ENCODE measurements at places on chromosomes 2 and 18.

DNA sequence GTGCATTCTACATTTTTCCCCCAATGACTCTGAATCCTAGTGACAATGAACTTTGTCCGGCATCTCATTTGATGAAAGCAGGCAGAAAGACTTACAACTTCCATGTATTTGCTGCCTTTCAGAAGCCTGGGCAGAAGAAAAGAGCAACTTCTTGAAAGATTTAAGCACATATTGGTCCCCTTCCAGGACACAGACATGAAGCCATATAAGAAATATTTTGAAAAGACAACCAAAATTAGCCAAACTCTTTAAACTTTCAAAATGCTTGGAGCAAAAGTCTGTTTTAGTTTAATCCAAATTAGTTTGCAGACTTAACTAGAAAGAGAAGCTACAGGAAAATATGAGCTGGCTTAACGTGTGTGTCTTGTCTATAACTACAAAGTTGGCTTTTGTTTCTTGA lies 492.5 kb downstream of the NR4A2 start:
- DNase-seq: no peak

DNA sequence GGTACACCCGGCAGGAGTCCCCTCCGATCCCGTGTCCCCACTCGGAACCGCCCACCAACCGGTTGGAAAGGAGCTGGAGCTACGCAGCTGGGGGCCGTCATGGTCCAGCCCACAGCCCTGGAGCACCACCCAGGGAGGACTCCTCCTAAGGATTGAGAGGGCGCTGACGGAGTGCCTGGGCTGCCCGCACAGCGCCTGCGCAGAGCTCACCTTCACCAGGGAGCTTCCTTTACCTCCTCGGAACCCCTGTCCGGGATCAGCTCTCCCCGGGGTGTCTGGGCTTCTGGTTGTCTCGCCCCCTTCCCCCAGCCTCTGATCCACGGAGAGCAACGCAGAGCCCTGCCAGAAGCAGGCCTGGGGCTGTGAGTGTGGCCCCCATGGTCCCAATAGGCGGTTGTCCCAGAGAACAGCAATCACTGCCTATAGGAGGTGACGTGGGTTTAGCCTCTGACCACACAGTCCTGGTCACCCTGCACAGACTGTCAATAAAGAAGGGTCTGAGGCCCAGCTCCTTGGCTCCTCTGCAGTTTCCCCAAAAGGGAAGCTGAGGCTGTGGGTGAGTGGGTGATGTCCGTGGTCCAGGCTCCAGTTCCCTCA lies 14.6 kb downstream of the ALPG start:
- DNase-seq: no peak

- no peak for DNase-seq
Measured at GRCh38 chr2:144190908-144191605, 328.9 kb downstream of the ZEB2 start.

DNA sequence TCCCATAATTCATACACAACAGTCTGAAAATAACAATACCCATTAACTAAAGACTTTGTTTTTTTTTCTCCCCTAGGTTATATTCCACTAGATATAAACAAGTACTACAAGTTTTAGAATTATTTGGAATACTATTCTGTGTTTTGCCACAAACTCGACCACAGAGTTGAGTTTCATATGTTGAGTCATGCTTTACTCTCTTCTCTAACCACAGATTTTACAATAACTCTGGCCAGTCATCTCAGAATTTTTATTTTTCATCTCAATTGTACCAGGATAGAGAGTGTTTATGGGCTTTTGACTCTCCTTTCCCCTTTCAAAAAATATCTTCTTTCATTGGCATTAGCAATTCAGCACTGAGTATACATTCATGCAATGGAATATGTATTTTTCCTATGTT lies 348.7 kb upstream of the GALNT5 start:
- no peak for DNase-seq

DNA sequence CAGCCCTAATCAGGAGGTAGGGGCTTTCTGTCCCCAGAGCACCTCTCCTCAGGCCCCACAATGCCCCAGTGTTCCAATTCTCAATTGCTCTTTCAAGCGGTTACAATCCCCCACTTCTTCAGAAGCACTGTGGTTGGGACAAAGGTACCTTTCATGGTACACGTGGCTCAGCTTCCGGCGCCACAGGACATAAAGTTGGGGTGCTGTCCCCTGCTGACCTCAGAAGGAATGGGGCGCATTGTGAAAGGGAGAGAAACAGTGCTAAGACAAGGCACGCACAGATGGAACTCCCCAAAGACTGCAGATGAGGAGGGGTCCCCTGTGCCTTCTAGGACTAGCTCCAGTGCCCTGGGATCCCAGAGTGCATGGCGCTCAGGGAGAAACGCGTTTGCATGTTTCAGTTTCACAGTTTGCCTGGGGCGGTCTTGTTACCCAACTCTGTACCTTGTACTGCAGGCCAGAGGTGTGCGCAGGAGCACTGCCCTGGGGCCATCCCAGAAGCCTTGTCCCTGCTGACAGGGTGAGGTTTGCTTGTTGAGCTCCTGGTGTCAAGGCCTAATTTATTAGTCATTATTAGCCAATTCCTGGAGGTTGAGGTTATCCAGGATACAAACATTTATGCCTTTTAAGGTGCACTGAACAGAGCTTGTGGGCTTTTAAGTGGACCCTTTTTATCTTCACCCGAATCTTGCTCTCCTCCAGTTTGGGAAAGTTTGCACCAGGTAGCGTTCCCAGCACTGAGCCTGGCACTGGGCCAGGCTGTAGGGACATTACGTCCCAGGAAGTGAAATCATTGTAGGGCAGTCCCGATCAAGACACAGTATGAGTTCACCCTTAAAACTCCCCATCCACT lies 7.6 kb downstream of the CNDP1 start:
- DNase-seq: no peak

DNA sequence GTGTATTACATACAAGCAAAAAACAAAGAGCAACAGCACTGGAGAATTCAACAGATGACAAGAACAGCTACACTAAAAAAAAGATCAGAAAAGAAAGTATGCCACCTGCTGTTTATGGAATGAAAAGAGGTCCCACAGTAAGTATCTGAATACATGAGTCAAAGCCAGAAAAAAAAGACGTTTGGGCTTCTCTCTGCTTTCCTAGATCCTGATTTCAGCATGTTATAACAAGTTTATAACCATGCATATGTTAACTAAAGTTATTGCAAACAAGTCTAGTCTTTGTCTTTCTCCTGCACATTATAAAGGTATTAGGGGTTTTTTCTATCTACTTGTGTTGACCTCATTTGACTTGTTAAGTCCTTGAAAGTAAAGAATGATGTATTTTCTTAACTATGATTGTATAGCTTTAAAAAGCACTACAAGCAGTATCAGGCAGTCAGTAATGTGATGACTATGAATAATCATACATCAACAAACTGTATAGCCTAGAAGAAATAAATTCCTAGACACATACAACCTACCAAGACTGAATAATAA lies 108.5 kb upstream of the COL5A2 start:
- no peak for DNase-seq

DNA sequence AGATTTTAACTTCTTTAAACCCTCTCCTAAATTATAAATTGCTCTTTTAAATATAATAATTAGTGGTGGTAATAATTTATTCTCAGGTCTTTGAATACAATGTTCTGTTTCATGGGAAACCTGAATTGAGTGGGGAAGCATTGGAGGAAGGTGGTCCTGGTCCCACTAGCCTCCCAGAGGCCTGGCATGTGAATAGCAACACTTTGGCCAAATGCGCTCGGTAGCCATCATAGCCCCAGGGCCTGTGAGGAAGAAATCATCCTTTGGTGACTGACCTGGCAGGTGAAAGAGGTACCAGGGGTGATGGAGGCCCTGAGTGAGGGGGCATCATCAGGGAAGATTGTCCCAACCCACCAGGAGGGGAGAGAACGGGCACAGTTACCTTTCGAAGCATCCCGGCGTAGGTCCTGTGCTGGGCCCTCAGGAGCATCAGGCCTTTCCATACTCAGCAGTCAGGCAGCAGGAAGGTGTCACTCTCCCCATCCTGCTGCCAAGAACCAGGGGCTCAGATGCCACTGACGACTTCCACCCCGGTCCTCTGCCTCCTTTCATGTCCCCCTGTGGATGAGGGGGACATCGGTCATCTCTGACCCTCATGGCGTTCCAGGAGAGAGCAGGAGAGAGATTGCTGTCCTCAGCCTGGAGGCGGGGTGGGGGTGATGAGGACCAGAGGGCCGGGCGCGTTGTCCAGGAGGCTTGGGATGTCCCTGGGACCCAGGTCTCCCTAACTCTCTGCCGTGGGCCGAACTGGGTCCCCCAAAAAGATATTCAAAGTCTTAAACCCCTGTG lies 78.6 kb upstream of the HPCAL1 start:
- DNase-seq: no peak

GRCh38 chr2:196291873-196292800 lies 120.8 kb upstream of the STK17B start:
- DNase-seq: no peak

DNA sequence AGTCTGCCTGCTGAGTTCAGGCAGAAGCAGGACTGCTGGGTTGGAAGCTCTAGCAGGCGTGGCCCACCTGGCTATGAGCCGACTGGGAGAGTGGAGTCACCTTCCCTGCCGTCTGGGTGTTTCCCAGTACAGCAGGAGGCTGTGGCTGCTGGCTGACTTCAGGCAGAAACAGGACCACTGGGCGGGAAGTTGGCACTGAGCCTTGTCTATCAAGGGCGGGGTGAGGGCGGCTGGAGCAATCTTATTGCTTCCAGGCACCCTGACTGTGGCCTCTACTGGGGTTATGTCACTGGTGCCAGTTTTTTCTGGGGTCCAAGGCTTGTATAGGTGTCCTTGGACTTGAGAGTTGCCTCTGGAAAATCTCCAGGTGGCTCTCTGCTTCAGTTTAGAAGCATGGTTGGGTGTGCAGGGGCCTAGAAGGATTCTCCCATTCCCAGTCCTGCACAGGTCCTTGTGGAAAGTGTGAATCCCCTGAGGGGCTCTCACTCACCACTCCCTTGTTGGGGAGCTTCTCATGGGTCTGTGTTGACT lies 30.5 kb downstream of the LTBP1 start:
- no peak for DNase-seq

DNA sequence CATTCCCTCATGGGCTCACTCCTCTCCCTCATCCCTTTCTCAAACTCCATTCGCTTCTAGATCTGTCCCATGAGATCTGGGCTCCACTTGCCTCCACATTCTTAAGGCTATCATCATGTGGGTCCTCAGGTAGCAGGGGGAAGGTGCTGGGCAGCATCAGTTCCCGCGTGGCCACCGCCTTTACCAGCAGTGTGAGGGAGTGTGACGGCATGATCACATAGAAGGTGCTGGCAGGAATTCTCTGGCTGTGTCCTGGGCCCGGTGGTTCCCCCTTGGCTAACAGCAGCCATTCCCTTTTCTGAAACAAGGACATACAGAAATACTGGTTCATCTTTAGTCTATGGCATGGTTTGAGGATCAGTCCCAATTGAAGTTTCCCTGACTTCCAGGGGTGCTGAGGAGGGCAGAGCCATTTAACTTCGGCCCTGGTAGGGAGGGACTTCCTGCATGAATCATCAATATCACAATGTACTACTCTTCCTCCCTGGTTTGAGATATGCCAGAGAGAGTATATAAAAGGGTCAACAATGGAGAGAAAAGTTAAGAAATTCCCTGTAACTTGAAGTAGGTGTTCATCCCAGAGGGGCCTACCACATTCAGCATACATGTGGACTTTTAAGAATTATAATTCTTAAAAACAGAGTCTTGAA lies 7.7 kb downstream of the DOK1 start:
- no peak for DNase-seq

- DNase-seq: no peak
Measured at GRCh38 chr18:50231621-50232020, 34.7 kb downstream of the CFAP53 start.

DNA sequence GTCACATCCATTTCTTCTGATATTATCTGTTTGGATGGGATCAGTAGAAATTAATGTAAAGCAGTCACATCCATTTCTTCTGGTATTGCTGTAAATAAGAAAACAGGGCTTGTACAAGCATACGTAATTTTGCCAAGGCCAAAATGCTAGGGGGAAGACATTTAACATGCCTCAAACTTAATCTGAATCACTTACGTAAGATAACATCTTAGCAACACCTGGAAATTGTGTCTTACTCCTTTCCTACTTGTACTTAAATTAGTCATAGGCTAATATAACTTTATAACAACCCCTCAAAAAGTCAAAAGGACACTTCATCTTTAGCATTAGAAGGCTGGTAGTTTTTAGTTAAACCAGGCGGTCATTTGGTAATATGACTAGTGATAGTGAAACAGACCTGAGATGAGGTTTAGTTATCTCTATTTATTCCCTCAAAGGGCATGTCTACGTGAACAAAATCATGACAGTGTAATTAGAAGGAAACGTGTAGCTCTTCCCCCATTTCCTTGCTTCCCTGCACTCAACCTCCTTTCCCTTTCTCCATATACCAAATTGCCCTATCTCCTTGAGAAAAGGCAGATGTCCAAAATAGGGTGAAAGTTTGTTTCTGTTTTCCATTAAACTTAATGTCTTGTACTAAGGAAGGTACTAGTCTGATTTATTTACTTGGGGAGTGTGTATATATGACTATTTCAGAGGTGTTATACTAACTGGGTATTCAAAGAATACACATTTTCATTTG lies 99.3 kb upstream of the FZD5 start:
- no peak for DNase-seq

All from ecto neural progenitor cell (in vitro differentiated cells).